Stimulated activated CD8-positive, alpha-beta memory T cell treated with anti-CD3 and anti-CD28 coated beads, Interleukin-12 subunit alpha, Interleukin-12 subunit beta, amount 100 ng/mL, for 4 hours (primary cell): ENCODE measurements at places on chromosomes 13 and 19.

- DNase-seq: no peak
Observed at GRCh38 chr19:2847507-2847906, 6.2 kb downstream of the ZNF555 start.

DNA sequence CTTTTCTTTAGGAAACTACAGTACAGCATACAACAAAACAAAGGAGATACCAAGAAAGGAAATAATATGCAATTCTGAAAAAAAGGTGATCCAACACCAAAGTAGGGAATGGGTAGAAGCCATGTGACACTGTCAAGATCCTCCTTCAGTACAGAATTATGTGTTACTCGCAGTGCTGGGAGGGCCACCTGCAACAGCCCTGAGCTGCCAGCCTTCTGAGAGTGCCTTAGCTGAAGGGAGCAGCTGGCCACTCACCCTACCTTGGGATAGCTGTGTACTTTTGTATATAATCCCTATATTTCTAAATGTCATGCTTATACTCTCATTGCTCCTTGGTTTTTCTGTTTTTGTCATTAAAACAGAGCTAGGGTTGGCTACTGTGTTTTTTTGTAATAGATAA is 1518.2 kb upstream of the PCDH20 start:
- no peak for DNase-seq

GRCh38 chr13:50011461-50011860 is 3.8 kb upstream of the KCNRG start:
- no peak for DNase-seq

DNA sequence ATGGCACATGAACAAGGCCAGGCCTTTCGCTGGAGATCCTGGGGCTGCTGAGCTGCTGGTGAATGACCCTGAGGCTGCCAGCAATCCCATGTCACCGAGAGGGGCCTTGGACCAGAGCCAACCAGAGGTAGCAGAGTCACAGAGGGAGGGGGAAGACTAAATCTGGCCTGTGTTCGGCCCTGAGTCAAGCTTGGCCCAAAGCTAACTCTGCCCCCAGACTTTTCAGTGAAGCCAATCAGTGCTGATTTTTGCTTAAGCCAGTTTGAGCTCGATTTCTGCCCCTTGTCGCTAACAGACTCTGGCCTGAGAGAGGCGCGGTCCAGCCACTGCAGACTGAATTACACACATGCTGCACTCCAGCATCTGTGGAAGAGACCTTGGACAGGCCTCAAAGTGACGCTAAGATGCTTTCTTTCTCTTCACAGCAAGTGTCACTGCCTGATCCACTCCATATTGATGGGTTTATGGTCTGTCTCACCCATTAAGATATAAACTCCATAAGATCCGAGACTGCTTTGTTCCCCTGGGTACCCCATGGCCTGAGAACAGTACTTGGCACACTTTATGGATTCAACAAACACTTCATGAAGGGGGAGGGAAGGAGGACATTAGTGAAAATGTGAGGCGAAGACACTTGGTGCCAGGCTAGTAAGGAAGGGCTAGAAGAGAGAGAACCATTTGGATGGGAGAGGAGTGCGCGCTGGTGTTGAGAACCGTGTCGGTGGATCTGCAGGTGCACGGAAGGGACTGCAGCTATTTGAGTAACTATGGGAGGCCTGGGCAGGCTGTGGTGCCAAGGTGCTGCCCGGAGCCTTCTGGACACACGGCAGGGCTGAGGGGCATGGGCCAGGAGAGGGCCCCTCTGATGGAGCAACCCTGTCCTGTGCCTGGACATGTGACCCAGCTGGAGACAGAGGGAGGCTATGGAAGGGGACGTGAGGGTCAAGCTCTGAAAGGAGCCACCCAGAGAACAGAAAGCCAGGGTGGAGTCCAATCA is 17.6 kb downstream of the RANBP3 start:
- DNase-seq: no peak

- DNase-seq: no peak
Observed at GRCh38 chr19:8626842-8627241, 3.6 kb upstream of the NFILZ start.

- DNase-seq: no peak
Observed at GRCh38 chr13:72537395-72537780, 190.0 kb downstream of the MZT1 start.

DNA sequence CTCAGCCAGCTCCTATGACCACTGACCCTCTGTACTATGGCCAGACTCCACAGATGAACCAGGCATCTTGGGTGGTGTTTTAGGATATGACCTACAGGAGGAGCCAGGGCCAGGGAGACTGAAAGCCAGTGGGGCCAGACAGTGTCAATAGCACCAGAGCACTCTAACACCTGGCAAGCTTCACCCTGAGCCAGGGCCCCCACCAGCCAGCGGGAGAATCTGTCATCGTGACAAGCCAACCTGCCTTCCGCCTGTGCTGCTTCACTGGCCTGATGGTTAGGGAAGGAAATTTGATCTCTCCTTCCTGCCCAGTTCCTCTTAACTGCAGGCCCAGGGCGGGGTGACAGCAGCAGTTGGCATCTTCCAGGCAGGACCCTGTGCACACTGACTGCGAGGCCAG is 222.4 kb downstream of the UQCRFS1 start:
- DNase-seq: no peak

- DNase-seq: no peak
Observed at GRCh38 chr19:7792281-7792680, 29.2 kb downstream of the CLEC4M start.

DNA sequence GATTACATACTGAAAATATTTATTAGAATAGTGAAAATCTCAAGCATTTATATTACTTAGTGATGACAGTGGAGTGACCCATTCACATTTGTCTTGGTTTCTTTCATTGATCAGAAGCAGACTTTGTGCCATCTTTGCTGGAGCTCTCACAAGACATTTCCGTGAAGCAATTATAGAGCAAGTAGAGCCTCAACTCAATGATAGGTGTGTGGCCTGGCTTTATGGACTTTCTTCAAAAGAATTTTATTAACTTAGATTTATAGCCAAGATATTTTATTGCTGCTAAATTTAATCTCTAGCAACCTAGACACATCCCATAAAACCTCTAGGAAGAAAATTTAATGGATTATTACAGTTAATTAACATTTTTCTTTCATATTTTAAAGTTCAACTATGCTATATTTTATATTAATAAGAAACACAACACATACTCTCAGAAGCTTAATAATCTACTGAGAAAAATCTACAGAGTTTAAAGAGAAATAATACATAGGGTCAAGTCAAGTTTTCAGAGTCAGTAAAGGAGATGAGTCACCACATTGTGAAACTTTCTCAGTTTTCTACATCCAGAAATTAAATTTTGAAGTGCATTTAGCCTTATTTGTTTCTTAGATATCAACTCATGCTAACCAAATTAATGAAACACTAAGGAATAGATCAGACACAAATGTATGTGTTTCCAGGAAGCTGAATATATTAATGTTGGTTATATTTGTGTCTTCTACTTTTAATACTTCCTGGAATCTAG is 160.5 kb downstream of the LACC1 start:
- no peak for DNase-seq

DNA sequence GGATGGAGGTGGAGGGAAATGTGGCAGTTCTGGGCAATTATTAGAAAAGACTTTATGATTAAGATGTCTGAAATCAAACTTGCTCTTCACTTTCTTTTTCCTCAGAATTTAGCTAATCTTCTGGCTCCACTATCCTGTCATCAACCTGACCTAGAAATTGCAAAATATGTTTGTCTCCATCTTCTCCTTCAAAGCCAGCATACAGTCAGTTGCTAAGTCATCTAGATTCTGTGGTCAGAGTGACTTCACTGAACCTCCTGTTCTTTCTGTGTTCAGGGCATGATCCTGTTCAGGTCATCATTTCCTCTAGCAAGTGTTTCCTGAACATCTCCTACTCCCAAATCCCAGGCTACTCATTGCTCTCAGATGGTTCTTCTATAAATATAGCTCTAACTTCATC is 10.8 kb upstream of the CCNA1 start:
- DNase-seq: no peak

DNA sequence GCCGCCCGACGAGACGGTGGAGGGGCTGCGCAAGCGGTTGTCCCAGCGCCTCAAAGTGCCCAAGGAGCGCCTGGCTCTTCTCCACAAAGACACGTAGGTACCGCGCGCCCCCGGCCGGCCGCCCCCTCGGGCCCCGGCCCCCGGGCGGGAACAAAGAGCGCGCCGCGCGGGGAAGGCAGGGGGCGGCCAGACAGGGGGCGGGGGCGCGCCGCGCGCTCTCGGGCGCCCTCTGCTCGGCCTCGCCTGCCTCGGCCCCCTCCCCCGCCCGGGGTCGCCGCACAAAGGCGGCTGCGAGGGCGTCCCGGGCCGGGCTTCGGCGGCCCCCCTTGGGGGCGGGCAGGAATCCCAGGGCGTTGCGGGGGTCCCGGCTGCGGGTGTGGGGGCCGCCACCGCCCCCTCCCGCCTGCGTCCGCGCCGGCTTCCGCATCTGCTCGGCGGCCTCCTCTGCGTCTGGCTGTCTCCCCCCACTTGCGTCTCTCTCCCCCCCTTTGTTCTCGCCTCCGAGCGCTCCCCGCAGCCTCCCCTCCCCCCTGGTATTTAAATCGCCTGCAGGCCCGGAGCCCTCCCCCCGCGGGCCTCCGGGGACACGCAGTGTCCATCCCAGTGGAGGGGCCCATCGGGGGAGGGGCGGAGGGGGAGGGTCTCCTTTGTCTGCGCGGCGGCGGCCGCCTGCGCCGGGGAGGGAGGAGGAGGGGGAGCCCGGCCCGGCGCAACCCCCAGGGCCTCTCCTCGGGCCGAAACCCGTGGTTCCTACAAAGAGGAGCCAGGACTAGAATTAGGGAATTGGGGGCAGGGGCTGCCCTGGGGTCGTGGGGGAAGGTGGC is 2.3 kb downstream of the MIDN start:
- peak; percentile 54 for DNase-seq

DNA sequence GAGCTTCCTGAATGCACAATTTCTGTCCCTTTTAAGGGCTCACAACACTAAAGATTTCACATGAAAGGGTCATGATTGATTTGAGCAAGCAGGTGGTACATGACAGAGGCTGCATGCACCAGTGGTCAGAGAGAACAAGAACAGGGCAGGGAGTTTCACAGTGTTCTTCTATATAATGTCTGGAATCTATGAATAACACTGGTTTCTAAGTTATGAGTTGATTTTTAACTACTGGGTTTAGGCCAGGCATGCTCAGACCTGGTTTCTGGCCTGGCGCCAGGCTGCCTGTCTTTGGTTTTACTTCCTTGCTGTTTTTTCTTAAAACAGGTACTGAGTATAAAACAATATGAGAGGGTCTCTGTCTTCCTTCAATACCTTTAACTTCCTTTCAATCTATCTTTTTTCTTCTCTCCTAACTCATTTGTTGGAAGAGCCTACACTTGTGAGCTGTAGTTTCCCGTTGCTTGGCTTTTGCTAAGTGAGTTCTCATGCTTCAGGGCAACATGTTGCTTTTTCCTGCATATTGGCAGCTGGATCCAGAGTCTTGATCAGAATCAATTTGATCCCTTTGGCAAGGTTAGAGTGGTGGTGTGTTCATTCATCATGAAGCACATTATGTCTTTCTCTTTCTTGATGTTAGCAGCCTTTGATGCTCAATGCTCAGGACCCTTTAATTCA is 38.5 kb upstream of the FGF14 start:
- no peak for DNase-seq

DNA sequence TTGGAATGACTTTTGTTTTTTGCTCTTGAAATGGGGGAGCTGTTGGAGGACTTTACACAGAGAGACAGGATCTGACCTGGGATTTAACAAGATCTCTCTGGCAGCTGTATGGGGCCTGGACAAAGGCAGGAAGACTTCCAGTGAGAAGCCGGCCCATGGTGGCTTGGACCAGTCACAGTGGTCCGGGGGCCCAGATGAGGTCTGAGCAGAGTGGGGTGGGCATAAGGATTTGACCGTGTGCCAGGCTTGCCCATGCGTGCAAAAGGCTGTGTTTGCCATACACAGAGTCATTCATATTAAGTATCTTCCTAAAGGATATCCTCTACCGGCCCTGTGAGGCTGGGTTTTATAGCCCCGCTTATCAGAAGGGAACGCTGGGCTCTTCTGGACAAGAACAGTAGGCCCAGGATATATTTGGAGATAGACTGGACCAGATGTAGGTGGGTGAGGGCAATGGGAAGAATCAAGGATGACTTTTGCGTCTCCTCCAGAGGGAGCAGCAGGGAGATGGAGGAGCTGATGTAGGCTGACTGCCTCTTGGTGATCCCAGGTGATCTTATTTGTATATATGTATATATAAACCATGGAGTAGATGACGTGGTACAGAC is 4.1 kb downstream of the SPACA6 start:
- no peak for DNase-seq

DNA sequence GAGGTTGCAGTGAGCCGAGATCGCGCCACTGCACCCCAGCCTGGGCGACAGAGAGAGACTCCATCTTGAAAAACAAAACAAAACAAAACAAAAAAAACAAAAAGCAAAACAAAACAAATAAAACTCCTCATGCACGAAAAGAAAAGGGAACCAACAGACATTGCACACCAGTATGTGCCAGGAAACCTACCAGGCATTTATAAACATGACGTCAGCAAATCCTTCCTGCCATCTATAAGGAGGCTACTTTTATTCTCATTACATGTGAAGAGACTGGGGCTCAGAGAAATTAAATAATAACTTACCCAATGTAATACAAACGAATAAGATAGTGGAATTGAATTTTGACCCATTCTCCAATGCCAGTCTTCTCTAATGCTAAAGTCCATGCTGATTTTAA is 197.2 kb downstream of the NUFIP1 start:
- DNase-seq: no peak

DNA sequence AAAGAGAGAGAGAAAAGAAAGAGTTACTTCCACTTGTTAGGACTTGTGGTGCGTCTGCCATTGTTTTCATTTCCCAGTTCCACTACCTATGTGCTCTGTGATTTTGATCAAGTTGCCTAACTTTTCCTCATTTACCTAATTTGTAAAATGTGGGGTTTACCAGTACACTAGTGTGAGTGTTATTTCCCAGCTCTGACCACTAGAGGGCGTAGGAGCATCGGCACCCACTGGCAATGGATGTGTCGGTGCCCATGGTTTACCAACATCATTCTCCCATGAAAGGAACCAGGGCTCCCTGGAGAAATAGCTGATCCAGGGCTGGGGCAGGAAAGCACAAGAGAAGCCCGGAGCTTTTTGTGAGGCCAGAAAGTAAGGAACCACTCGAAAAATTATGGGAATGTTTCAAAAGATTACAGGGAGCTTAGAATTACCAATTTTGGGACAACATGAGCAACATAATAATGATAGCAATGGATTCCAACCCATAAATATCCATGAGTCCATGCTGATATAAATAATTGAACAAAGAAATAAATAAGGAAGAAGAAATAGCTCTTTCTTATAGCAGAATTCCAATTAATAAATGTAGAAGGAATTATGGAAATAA is 15.1 kb upstream of the CEACAM4 start:
- DNase-seq: peak; percentile 24

GRCh38 chr13:29621051-29621800 is 25.7 kb upstream of the SLC7A1 start:
- no peak for DNase-seq

- DNase-seq: no peak
Observed at GRCh38 chr19:50449236-50449899, 16.7 kb downstream of the MYBPC2 start.

- no peak for DNase-seq
Observed at GRCh38 chr13:105147461-105147860, 1388.0 kb downstream of the EFNB2 start.
